Fibroblast of the aortic adventitia (primary cell): ENCODE measurements at places on chromosomes 5 and 9.
A peak's percentile ranks its signal among the peaks of the same experiment; 100 is the strongest.

GRCh38 chr5:8993031-8993430 is 552.8 kb downstream of the SEMA5A start:
- DNase-seq = peak; percentile 25

DNA sequence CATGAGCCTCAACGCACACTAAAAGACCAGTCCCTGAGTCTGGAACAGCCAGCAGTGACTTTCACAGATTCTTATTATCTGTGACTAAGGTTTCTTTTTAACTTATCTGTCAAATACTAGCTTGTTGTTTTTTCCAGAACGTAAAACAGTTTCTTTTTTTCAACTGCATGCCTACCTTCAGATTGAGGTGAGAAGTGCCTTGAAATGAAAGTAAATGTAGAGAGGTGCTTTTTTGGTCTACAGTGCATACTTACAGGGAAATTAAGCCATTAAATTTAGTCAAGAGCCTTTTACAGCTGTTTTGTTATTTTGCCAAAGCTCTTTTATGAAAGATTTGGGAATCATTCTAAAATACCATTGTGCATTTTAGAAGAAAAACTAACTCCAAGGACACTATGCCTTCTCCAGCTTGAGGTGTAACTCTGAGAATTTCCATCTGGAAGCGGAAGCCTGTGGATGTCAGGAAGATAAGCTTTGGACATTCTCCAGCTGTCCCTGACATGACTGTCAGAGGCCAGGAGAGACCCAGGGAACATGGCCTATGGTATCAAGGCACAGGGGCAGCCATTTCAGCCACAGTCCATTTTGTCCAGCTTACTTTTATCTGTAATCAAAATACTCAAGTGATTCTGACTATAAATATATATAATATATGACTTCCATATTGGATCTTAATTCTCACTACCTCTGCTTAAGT is 230.3 kb downstream of the GLIS3 start:
- DNase-seq = no peak

GRCh38 chr5:132492386-132493125 is 2.0 kb upstream of the IRF1 start:
- DNase-seq = no peak

GRCh38 chr5:72552041-72552557 is 44.9 kb upstream of the ZNF366 start:
- DNase-seq = peak; percentile 99

- DNase-seq = peak; percentile 93
Observed at GRCh38 chr9:35518225-35518821, 28.4 kb downstream of the RUSC2 start.

DNA sequence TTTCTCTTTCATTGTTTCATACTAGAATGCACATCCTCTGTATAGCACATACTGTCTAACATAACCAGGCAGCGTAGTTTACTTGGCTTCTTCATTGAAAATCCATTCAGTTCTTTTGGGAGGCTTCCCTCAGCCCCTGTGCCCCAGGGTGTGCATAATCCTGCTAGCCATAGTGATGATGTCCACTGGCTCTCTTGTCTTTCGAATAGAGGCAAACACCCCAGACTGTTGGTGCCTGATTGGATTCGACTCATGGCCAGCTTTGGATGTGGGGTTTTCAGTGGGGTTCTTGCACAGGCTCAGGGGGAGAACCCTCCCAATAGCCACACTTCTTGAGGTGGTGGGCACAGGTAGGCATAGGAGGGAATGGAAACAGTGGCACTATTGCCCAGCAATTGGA is 53.6 kb downstream of the ZSWIM6 start:
- no peak for DNase-seq

GRCh38 chr5:149223081-149223848 is 48.4 kb upstream of the AFAP1L1 start:
- no peak for DNase-seq

GRCh38 chr5:141654298-141654697 is 3.1 kb upstream of the FCHSD1 start:
- peak; percentile 43 for DNase-seq

GRCh38 chr9:652914-653313 is 188.6 kb upstream of the DMRT1 start:
- peak; percentile 25 for DNase-seq

DNA sequence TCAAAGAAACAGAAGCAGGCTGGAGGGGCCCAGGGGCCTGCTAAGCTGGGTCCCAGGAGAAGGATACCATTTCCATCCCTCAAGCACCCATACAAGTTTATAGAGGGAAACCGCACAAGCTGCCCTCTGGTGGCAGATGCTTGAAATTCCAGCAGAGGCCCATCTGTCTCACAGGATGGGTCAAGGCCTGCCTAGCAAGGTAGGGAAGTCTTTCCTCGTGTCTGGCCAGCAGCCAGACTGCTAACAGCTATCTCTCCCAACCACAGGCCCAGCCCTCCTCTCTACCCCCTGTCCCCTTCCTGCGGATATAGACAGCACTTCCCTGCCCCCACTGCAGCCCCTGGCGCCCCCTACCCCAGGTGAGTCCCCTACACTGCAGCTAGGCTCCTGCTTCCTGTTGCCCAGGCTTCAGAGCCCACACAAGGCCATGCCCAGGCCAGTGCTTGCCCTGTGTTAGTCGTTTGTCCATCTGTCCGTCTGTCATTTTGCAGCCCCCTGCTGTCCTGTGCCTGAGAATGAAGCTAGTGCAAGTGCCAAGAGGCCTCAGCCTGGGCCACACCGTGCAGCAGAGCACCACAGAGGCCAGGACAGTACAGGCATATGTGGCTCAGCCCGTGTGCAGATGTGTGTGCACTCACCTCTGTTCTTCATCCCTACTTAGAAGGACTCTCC is 26.2 kb downstream of the TCF7 start:
- peak; percentile 77 for DNase-seq

DNA sequence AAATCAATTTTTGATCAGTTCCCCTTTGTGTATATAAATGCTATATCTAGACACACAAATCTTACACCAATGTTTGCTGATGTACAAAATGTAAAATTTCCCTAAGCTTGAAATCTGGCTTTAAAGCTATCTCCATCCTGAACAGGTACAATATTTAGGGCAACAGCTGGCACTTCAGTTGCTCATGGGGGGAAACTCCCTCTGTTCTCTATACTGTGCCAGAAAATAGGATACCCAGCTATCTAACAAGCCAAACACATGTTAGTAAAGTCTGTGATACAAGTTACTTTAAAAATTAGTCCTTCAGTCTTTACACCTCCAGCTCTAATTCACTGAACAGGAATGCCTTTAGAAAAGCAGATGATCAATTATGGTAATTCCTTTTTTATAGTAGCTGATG is 191.8 kb downstream of the SLF1 start:
- DNase-seq = no peak

DNA sequence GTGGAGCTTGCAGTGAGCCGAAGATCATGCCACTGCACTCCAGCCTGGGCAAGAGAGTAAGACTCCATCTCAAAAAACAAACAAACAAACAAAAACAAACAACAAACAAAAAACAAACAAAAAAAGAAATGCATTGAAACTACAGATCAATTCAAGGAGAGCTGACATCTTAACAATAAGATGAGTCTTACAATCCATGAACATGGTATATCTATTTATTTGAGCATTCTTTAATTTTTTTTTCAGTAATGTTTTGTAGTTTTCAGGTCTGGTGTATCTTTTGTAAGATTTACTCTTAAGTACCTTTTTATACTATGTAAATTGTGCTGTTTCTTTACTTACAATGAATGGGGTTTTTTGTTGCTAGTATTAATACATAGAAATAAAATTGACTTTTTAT is 140.1 kb upstream of the DAPK1 start:
- DNase-seq = no peak

DNA sequence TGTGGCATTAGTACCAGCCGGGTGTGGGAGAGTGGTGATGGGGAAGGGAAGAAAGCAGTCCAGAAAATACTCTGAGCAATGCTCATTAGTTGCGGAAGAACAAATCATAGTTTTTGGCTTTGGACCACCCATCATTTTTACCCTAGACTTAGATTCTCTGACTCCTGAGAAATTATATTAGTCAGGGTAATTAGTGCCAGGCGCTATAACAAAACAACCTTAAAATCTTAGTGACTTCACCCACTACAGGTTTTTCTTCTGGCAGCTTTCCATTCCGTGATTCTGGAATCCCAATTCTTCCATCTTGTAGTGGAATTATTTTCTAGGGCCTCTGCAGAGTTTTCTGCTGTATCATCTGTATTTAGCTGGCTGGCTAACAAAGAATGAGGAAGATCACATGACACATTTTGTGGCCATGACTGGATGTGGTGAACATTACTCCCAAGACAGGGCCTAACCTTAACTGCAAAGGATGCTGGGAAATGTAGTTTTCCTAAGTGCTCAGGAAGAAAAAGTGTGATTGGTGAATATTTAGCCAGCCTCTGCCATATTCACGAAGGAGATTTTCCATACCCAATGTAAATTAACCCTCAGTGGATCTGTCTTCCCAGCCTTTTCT is 373.0 kb upstream of the MEF2C start:
- DNase-seq = peak; percentile 68

- DNase-seq = no peak
Observed at GRCh38 chr5:24539613-24540012, 105.2 kb downstream of the CDH10 start.

DNA sequence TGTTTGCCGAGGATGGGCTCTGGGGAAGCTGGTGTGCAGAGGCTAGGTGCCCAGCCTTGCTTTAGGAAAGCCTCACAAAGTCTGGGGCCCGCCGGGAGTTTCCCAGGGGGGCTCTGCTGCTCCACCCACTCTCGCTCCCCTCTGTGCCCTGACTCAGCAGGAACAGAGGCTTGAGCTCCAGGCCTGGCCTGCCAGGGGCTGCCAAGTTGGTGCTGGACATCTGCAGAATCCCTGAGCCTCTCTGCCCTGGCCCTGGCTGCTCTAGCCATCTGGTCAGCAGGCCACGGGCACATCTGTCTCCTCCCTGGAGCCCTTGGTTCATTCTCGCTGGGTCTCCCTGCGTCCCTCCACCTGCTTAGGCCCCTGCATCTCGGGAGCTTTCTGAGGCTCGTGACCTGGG is 647 bp upstream of the ADAMTSL2 start:
- peak; percentile 22 for DNase-seq

- DNase-seq = no peak
Observed at GRCh38 chr9:20191228-20191840, 402.5 kb upstream of the SLC24A2 start.

- peak; percentile 62 for DNase-seq
Observed at GRCh38 chr9:133934482-133935232, 57.5 kb downstream of the VAV2 start.

DNA sequence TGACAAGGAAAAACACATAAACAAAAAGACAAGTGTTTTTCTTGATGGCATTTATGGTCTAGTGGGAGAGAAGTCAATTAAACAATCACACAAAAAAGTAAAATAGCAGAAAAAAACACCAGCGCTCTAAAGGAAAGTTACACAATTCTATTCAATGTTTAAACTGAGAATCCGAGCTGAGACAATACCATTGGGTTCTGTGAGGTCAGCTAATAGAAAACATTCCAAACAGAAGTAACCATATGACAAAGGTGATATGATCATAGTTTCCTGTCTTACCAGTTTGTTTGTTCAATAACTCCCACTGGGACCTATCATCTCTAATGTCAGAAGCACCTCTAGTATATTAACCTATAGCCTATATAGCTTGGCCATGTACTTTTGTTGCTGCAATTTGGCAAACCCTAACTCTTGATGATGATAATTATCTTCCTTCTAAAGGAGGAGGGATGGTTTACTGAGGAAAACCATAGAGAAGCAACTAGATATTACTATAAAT is 1030.0 kb downstream of the CDH12 start:
- no peak for DNase-seq

DNA sequence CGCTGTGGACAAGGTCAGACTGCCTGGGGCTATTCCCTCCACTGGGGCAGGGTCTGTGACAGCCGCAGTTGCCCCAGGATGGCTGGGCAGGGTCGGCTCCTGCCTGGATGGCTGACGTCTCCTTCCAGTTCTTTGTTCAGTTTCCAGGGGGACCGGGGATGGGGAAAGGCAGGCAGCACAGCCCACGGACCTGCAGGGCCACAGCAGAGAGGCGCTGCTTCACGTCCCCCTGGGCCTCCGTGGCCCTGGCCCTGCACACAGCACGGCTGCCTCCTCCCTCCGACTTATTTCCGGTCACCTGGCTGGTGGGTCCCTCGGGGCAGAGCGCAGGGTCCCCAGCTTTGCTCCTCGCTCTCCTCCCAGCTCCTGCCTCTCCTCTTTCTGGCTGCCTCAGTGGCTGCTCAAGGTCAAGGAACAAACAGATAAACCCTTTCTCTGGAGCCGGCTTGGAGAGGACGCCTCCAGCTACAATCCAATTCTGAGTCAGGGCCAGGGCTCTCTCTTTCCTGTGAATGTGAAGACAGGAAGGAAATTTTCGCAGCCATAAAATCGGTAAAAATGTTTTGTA is 169.7 kb downstream of the C9orf50 start:
- peak; percentile 37 for DNase-seq

- DNase-seq = no peak
Observed at GRCh38 chr5:57839025-57839424, 356.4 kb upstream of the ACTBL2 start.

DNA sequence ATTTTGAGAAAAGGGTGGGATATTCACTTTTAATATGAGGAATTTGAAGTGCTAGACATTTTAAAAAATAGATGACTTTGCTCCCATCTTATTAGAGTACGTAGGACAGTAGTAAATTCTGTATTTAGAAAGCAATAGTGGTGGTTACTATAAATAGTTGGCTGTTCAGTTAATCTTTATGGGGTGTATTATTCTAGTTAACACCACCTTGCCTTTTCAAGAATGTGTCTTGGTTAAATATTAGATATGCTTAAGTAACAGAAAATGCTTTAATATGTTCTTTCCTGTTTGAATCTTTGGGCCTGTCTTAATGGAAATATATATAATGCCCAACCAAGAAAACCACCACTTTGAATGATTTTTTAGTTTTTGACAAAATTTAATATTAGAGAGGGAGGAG is 608.7 kb upstream of the FAM174A start:
- DNase-seq = no peak

- DNase-seq = no peak
Observed at GRCh38 chr5:69219939-69220338, 14.7 kb upstream of the CDK7 start.

DNA sequence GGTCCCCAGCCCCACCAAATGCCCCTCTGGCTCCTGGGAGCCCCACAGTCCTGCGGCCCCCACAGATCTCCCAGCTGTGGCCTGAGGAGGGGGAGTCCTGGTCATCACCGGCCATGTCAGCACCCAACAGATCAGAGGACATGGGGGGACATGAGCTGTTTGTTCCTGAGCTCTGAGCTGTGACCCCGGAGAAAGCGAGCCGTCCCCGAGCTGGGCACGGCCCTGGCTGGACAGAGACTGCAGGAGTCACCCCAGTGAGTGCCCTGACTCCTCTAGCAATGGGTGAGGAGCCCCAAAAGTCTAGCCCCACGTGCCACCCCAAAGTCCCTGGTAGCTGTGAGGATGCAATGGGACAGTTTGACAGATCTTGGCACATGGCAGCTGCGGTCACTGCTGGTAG is 25.7 kb downstream of the CCDC187 start:
- no peak for DNase-seq

- peak; percentile 64 for DNase-seq
Observed at GRCh38 chr9:133374612-133375115, 1.2 kb downstream of the SURF4 start.
